Stimulated activated CD4-positive, alpha-beta T cell treated with anti-CD3 and anti-CD28 coated beads, TNF-alpha, amount 100 ng/mL, for 24 hours (primary cell): ENCODE measurements at places on chromosomes 1 and 21.
A peak's percentile ranks its signal among the peaks of the same experiment; 100 is the strongest.

DNA sequence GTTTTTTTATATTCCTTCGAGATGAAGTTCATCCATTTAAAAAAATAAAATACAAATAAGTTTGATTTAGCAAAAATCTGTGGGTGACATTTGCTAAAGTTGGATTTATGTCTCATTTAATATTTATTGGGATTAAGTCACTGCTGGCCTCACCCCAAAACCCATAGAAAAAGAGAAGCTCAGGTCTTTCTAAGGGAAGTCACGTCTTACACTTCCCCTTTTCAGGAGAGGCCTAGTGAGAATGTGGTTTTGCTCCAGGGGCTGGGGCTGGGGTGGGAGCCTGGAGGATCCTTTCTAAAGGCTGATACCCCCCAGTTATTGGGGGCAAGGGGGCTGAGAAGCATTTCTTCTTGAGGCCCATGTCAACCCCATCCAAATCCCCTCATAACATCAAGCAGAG lies 300.3 kb downstream of the DSCAM start:
- no peak for DNase-seq

- no peak for DNase-seq
Measured at GRCh38 chr1:54663725-54664124, 22.1 kb downstream of the MROH7 start.

GRCh38 chr1:38025233-38025632 lies 12.7 kb downstream of the UTP11 start:
- DNase-seq = no peak

- no peak for DNase-seq
Measured at GRCh38 chr1:168085401-168085872, 51.3 kb downstream of the GPR161 start.

GRCh38 chr1:187270256-187270655 lies 441.5 kb downstream of the PLA2G4A start:
- DNase-seq = no peak

DNA sequence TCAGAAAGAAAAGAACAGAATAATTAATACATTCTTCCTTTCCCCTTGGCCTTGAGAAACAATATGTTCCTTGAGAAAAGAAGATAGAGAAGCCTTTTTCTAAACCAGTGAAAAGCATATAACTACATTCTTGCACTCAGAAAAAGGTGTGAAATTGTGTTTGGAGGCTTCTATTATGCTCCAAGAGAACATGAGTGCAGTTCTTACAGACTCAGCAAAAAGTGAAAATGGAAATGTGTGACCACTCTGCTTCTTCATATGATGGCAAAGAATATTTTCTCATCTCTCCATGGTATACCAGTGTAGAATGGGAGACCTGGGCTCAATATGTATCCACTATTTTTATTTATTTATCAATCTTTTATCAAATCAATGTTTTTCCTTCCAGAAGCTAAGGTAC lies 43.2 kb downstream of the ALG14 start:
- no peak for DNase-seq

- DNase-seq = no peak
Measured at GRCh38 chr1:65725064-65725463, 67.6 kb upstream of the PDE4B start.

GRCh38 chr1:1092894-1093609 lies 18.9 kb upstream of the RNF223 start:
- DNase-seq = no peak

GRCh38 chr1:58979086-58979485 lies 195.2 kb upstream of the JUN start:
- no peak for DNase-seq

DNA sequence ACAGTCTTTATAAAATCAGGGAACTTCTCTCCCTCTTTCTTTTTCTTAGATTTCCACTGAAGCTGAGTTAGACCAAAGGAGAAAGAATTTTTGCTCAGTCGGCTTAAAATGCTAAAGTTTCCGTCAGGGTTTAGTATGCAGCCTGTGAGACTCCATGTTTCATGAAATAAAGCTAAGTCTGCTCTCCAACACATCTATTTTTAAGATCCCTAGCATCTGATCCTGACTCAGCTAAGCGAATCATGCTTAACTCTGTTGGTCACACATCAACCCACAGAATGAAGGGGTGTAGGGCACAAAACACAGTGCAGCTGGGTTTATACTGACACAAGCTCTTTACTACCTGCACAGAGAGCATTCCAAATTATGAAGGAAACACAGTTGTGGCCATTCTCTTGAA lies 102.4 kb upstream of the ZNF281 start:
- DNase-seq = no peak

- DNase-seq = no peak
Measured at GRCh38 chr21:15080526-15080925, 15.7 kb upstream of the NRIP1 start.

GRCh38 chr1:25795946-25796810 lies 3.8 kb upstream of the SELENON start:
- peak; percentile 44 for DNase-seq

- DNase-seq = no peak
Measured at GRCh38 chr1:8061673-8062386, 35.7 kb upstream of the ERRFI1 start.

DNA sequence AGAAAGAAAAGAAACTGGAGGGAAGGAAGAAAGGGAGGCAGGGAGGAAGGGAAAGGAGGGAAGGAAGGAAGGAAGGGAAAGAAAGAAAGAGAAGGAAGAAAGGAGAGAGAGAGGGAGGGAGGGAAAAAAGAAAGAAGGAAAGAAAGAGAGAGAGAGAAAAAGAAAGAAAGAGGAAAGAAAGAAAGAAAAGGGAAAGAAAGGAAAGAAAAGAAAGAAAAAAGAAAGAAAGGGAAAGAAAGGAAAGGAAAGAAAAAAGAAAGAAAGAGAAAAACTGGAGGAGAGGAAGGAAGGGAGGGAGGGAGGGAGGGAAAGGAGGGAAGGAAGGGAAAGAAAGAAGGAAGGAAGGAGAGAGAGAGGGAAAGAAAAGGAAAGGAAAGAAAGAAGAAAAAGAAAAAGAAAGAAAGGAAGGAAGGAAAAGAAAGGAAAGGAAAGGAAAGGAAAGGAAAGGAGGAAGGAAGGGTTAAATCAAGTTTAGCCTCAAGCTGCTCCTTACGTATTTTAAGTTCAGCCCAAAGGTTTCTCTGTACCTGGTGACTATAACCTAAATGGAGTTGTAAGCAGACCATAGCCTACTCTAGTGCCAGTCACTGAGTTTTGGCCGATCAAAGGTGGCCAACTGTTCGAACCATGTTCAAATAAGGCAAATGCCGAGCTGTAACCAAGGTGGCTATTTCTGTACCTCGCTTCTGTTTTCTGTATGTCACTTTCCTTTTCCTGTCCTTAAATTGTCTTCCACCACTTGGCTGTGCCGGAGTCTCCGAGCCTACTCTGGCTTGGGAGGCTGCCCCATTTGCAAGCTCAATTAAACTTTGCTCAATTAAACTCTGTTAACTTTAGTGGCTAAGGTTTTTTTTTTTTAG lies 37.8 kb upstream of the TMPRSS2 start:
- DNase-seq = no peak

GRCh38 chr1:20785907-20786252 lies 1.2 kb downstream of the HP1BP3 start:
- peak; percentile 22 for DNase-seq
